Stimulated activated CD8-positive, alpha-beta memory T cell treated with anti-CD3 and anti-CD28 coated beads, Interleukin-2, amount 100 ng/mL, for 48 hours (primary cell): ENCODE measurements at places on chromosomes 1 and 21.

GRCh38 chr1:14756589-14757285 lies 158.3 kb downstream of the KAZN start:
- DNase-seq = no peak

- DNase-seq = no peak
Observed at GRCh38 chr21:43991447-43991991, 20.6 kb upstream of the TRAPPC10 start.

- DNase-seq = no peak
Observed at GRCh38 chr1:38781872-38782617, 77.5 kb downstream of the RRAGC start.

DNA sequence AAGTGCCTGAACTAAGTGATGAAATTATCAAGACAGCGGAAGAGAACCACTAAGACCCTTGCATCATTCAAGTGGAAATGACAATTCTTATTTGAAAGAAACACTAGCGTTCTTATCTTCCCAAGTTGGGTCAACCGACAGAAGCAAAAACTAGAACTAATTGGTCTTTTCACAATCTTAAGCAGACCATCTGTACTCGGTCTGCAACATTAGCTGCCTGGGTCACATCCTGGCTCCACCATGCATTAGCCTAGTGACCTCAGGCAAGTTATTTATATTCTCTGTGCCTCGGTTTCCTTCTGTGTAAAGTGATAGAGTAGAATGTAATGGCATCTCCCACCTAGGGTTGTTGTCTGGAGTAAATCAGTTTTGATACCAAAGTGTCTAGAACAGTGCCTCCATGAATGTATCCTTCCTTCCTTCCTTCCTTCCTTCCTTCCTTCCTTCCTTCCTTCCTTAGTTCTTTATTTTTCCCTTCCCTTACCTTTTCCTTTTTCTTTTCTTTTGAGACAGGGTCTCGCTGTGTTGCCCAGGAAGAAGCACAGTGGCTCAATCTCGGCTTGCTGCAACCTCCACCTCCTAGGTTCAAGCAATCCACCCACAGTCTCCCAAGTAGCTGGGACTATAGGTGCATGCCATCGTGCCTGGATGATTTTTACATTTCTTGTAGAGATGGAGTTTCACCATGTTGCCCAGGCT lies 6.0 kb downstream of the COLGALT2 start:
- no peak for DNase-seq
